ENCODE measurements at places on chromosomes 6 and 20.

- DNase-seq = no peak
Observed at GRCh38 chr6:143674483-143675381, 3.0 kb upstream of the PHACTR2 start.

DNA sequence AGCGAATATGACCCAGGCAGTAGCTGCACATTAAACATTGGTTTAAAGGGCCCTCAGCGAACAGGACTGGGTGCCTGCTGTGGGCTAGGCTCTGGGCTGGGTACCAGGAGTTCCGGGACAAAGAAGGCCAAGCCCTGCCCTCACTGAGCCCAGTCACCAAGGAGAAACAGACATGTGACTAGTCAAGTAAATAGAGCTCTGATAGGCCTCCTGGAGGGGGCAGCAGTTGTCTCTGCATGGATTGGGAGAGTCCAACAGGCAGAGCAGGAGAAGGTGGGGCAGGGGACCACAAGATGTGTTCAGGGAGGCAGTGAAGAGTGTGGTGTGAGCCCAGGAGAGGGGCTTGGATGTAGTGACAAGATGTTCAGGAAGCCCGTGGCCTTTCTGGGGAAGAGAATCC lies 3.1 kb downstream of the HM13 start:
- peak; percentile 54 for DNase-seq

DNA sequence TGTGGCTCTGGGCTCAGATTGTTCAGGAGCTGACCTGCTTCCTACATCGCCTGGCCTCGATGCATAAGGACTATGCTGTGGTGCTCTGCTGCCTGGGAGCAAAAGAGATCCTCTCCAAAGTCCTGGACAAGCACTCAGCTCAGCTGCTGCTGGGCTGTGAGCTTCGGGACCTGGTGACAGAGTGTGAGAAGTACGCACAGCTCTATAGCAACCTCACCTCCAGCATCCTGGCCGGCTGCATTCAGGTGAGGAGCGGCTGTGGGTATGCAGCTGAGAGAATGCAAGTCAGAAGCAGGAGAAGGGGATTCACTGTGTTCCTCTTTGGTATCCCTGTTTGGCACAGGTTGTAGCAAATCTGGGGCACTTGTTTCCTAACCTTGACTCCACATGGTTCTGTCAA lies 17.9 kb downstream of the CUL9 start:
- DNase-seq = no peak

DNA sequence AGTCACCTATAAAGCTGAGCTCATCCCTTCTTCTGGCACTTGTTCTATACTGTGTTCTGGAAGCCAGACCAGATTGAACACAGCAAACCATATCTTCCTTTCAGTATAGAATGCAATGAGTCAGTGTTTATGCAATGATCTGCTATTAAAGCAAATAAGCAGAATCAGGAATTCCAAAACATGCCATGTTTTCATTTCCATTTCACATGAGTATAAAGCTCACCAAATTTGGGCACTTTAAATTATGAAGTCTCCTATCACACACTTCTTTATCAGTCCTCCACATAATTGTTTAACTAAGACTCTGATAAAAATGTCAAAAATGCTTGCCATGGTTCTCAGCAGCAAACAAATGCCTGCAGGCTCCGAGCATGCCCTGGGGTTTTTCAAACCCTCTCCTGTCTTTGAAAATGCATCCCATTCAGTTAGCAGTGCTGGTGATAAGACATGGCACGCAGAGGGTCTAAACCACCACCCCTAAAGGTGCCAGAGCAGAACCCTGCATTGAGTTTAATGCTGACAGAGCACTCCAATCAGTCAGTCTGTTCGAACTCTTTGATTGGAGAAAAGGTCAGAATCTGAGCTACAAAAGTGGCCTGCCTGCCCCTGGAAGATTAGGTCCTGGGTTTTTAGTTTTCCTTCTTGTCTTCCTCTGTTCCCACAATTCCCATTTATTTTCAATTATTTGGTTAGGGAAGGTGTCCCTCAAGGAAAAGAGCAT lies 234.1 kb downstream of the GMPR start:
- no peak for DNase-seq
